ENCODE measurements at places on chromosomes 6 and 20.

DNA sequence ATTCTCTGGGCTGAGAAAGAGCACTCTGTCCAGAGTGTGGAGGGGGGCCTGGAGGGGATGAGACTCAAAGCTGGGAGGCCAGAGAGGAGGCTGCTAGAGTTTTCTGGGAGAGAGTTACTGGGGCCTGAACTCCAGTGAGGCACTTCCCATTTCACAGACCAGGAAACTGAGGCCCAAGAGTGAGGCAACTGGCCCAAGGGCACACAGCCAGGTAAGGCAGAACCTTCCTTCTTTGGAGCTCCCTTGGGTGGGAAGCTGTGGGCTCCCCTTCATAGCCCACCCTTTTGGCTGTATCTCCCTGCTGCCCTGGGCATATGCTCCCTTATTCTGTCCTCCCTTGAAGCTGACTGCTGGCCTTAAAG lies 34.4 kb downstream of the ANGPT4 start:
- no peak for DNase-seq

DNA sequence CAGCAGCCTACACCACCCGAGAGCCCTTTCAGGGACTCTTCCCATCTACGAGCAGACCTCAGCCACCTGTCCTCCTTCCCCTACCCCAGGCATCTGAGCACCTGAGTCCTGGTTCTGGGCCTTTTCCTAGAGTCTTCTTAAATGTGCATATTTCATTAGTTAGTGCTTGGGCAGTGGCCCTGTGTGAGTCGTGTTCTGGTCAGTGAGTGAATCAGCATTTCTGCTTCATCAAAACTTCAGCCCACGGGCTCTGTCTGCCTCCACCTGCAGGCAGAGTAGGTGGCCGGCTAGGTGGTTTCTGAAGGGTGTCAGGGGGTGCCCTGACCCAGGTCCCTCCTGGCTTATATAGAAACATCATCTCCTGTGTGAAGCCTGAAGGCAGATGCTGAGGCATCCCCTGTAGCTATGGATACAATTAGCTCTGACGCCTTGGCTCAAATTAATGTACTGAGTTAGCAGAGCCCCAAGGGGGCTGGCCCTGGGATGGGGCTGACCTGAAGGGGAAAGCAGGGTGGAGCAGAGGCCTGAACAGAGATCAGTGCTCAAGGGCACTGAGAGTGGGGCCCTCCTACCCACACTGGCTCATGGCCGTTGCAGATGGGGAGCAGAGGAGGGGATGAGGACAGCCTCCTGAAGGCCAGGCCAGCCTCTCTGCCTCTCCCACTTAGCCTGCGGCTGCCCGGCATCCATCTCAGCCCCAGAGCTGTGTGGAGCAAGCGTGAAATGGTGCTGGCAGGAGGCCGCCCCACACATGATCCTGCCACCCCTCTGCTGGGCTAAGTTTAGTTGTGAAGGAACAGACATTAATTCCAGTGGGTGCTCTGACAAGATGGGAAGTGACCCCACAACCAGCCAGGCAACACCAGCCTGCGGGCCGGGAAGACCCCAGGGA lies 13.6 kb downstream of the IP6K3 start:
- no peak for DNase-seq

- DNase-seq, result no peak
These were observed 243.2 kb downstream of the ANKRD60 start for GRCh38 chr20:57985278-57985677.

- no peak for DNase-seq
These were observed 89.9 kb downstream of the KCNQ5 start for GRCh38 chr6:72711731-72712130.

GRCh38 chr6:26071135-26071534 lies 16.1 kb upstream of the HFE start:
- DNase-seq, result no peak

DNA sequence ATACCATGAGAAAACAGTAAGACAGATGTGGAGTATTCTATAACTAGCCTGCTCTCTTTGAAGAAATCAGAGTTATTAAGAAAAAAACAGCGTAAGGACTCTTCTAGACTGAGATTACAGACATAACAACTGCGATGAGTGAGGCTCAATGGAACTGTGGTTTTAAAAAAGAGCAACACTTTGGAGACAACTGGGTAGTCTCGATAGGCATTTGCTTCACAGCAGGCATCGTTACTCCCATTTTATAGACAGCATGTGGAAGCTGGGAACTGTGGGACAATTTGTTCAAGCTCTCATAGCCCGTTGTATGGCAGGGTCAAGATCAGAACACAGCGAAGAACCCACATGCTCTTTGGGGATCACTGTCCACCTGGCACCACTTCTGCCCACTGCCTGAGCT lies 4.6 kb downstream of the FKBP1A start:
- DNase-seq, result no peak

DNA sequence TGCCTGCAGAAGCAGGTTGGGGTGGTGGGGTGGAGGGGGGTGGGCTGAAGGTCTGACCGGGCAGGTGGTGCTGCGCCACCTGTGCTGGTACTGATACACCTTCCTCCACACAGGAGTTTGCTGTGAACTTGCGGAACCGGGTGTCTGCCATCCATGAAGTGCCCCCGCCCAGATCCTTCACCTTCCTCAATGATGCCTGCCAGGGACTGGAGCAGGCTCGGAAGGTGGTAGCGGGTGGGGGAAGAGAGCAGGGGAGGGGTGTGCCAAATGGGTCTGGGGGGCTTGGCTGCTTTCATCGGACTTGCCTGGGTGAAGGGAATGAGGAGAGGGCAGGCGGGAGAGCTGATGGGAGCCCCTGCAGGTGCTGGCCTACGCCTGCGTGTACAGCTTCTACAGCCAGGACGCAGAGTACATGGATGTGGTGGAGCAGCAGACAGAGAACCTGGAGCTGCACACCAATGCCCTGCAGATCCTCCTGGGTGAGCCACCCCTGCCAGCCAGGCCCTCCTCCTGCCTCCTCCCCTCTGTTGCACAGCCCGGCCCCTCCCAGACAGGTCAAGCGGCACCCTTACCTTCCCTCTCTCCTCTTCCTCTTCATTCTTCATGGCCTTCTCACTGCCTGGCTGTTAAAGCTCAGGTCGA lies 6.7 kb downstream of the DNPH1 start:
- no peak for DNase-seq

DNA sequence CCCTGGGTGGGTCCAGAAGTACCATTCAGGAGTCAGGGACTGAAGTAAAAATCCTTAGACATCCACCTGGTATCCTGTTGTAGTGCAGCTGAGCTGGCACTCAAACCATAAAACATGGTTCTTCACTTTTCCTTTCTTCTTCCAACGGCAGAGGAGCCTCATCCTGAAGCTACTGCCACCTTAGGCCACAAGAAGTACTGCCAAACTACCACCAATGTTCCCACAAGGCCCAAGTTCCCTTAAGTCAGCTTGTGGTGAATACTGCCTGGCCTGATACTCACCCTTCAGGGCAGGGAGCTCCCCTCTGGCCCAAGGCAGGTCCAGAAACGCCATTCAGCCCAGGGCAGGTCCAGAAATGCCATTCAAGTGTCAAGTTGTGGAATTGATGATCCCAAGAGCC lies 1053.4 kb upstream of the CITED2 start:
- no peak for DNase-seq

- DNase-seq, result no peak
These were observed 326.4 kb downstream of the KIF16B start for GRCh38 chr20:16246870-16247269.

Data from NCI-H187 (cell line).